Hematopoietic multipotent progenitor cell treated with erythropoietin and hydrocortisone succinate and interleukin-3 and kit ligand, for 8 days (in vitro differentiated cells): ENCODE measurements at places on chromosomes 2 and 18.

DNA sequence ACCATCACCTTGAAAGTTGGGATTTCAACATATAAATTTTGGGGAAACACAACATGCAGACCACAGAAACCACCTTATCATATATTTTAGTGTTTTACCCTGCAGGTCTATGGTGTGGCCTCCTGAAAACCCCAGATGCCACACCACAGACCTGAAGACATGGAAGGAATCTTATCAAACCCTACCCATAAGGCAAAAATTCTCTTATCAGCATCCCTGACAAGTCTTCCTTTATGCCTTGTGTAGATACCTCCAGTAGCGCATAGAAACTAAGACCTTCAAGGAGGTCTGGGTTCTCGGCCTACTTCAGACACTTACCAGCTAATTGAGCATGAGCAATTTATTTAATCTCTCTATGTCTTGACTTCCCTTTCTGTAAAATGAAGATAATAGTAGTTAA lies 59.1 kb upstream of the SLC14A2 start:
- DNase-seq = peak; percentile 59

DNA sequence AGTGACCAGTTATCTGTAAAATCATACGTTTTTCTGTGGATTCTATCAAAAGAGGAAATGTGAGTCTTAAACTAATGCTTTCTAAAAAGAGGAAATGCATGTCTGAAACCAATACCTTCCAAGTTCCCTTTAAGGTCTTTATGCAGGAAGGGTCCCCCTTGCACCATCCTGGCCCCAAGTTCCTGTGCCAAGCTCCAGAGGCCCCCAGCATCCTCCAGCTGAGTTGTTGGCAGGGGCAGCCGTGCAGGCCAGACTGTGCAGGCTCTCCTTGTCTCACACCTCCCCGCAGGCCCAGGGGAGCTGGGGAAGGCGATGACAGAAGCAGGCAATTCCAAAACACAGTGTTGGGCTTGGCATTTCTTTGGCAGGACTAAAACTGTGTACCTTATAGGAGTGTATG lies 39.2 kb downstream of the DPYSL5 start:
- peak; percentile 4 for DNase-seq

- DNase-seq = no peak
Measured at GRCh38 chr2:223019390-223019930, 32.5 kb upstream of the KCNE4 start.

GRCh38 chr2:178491612-178492011 lies 11.4 kb downstream of the PLEKHA3 start:
- no peak for DNase-seq

DNA sequence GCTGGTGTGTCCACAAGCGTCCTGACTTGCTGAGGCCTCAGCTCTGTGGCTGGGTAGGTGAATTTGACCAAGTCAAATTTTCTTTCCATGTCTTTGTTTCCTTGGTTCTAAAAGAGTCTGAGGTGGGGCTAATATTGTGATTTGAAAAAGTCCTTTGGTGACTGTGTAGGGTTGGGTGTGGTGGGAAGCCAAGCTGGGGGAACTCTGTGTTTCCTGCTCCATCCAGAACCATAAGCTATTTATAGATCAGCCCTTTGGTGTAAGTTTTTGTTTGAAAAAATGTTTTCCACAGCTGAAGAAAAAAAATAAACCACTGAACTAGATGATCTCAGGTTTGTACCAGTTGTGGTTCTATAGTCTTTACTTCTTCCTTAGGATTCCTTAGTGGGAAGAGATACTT lies 462.7 kb downstream of the TGIF1 start:
- DNase-seq = no peak
